Keratinocyte (primary cell): ENCODE measurements at places on chromosomes 5 and 9. TPM values are rescaled to one million over a fixed set of nuclear protein-coding genes. Genes with fewer than 3 reads are reported as not detected.

DNA sequence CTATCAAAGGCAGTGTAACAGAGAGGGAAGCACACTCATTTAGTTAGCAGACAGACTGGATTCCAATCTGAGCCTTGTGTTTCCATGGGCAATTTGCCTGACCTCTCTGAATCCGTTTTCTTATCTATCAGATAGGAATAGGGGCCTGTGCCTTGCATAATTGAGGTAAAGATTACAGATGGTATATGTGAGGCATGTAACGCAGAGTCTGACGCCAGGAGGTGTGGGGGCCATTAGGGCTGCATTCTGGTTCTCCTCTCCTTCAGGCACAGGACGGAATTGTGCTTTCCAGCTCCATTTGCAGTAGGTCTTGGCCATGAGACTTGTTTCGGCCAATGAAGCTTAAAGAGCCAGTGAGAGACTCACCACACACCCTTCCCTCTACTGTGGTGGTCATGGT lies 97.6 kb downstream of the FRMD3 start:
- DNase-seq: no peak

ANKRD34B gene
- 0.01 TPM in 1 of 3 replicates, not detected in the others for polyA plus RNA-seq

MTX3 gene
- 10.0 to 14.3 TPM (median 11.1 TPM) in 3 replicates for polyA plus RNA-seq

DNA sequence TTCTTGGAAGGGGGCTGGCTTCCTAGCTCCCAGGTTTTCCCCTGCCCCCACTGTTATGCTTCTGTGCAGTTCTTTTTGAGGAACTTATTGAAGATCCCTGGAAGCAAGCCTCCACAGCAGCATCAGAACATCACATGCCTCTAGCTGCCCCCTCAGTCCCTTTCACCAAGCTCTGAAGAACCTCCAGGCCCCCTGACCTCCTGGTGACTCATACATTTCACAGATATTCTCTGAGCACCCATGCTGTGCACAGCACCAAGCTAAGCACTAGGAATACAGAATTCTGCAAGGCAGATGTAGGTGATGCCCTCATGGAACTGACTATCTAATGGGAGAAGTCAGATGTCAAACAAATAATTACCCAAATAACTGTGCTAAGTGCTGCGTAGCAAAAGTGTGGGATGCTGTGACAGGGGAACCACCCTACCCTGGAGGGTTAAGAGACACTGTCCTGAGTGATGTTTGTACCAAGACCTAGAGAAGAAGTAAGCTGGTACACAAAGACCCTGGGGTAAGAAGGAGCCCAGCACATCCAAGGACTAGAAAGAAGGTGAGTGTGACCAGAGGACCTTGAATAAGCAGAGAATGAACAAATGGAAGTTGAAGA lies 213.7 kb upstream of the NR4A3 start:
- DNase-seq: no peak

DNA sequence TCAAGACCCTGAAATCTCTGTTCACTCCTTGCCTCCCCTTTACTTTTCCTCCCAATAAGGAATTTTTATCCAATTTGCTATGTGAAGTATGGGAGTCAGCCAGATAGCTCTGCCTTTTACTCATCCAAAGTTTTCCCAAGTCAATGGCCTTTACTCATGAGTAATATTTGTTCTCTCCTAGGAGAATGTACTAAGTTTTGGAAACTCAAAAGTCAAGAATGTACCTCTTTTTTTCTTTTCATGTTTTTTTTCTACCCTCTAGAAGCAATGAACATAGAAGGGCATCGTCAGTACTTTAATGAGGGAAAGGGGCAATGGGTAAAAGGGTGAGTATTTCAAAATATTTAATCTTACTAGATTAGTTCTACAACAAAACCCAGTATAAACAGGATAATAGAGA lies 140.2 kb upstream of the SGCD start:
- no peak for DNase-seq

DNAJB5 gene
- polyA plus RNA-seq: 2.4 to 3.9 TPM (median 2.7 TPM) in 3 replicates

PTGES gene
- 16.3 to 34.1 TPM (median 19.7 TPM) in 3 replicates for polyA plus RNA-seq

- DNase-seq: no peak
These were observed 210.2 kb upstream of the TARS1 start for GRCh38 chr5:33230467-33231078.
